NCI-H1105 treated with DMSO at 0.1 percent for 48 hours (cell line): ENCODE measurements at places on chromosomes 4 and X.

DNA sequence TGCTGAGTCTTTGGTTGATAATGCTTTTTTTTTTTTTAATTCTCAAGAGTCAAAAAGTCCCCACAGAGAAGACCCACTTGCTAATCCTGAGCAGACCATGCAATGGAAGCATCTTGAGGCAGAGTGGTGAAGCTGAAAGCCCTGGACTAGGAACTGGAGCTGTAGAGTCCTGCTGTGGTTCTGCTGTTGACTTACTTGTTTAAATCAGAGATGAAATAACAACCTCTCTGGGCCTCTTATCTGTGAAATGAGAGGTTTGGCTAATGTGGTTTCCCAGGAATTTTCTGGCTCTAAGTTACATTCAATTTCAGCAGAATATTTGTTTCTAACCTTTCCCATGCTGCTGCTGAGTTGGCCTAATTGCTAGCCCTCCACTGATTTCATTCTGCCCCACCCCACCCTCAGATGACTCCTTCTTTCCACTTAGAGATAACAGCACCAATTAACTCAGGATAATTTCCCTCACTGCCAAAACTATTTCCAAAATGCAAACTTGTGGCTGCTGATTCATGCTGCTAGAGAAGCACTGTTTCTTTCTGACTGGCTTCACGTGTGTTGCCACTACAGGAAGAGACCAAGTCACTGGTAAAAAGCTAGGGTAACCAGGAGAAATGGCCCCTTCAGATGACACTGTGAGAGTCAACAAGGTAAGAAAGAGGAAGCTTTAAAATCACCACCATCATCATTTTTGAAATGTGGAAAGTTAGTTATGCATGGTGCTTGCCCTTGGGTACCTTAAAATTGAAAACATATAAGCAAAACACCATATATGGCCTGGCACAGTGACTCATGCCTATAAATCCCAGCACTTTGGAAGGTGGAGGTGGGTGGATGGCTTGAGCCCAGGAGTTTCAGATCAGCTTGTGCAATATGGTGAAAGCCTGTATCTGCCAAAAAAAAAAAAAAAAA, 326.4 kb downstream of the DCHS2 start:
- DNase-seq = peak; percentile 20

DNA sequence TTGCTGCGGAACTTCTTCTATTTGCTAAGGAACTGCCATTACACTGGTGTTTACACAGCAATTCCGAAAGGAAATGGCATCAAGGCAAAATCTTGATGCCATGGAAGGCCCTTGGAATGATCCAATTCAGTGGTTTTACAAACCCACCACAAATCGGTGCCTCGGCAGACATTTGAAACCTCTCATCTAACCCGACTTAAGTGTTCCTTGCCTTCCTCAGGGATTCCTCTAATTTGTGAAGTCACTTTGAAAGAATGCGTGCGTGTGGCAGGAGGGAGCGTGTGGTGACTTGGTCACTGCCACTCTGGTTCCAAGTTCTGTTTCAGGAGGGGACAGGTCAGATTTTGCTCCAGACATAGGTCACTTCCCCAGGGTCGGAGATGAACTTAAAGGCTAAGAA, 4.8 kb downstream of the NOP14 start:
- no peak for DNase-seq

DNA sequence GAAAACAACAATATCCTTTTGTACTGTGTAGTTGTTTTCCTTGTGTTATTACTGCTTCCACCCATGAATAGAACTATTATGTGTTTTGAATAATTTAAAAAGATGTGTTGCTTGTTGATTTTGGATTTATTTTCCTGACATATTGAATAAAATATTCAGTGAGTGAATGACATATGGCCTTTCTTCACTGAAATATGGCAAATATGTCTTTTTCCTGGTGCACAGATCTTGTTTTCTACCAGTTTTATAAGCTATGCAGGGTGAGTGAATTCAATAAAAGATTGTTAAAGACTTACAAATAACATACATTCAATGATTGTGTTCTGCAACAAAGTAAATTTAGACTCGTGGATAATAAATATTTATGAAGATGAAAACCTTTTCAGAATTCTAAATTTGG, 1216.3 kb upstream of the ADGRL3 start:
- DNase-seq = no peak

DNA sequence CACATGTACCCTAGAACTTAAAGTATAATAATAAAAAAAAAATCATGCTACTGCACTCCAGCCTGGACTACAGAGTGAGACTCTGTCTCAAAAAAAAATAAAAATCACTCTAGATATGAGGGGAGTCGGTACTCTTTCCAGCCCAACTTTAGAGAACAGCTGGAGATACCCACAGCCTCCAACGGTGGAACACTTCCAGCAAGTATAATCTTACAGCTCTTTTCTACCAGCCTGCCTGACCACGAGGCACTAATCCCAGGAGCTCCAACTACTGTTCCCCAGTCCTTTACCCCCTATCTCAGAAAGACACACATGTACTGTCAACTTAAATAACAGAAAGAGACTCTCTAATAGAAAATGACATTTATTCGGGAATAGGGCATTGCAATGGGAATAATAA, 46.8 kb downstream of the STEEP1 start:
- no peak for DNase-seq

DNA sequence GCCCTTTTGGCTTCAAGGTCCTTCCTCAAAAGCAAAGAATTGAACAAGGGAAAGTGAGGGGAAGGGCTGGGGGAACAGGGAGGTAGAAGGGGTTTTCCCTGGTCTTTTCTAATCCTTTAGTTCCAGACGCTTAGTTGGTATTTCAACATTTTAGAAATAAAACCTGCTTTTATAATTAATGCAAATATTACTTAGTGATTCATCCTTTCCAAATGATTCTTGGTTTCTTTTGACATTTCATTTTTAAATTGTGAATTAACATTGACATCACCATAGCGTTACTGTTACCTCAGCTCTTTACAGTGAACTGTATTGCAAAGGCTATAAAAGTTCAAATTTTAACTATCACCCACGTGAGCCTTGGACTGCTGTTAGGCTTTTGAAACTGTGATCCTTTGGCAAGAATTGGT, 20.9 kb downstream of the NFKB1 start:
- no peak for DNase-seq
